ENCODE measurements at places on chromosomes 2 and 18. TPM values are rescaled to one million over a fixed set of nuclear protein-coding genes. Genes with fewer than 3 reads are reported as not detected.

The SCN7A gene
- 33.2 TPM for polyA plus RNA-seq

The FNDC4 gene
- 7.5 TPM for polyA plus RNA-seq

GRCh38 chr2:206160125-206160806, 571 bp downstream of the EEF1B2 start:
- DNase-seq, result no peak

GRCh38 chr18:11721720-11722119, 32.7 kb downstream of the GNAL start:
- no peak for DNase-seq

GRCh38 chr2:120109186-120110061, 96.5 kb downstream of the EPB41L5 start:
- no peak for DNase-seq

- no peak for DNase-seq
Measured at GRCh38 chr2:189104934-189105333, 74.6 kb downstream of the COL5A2 start.

DNA sequence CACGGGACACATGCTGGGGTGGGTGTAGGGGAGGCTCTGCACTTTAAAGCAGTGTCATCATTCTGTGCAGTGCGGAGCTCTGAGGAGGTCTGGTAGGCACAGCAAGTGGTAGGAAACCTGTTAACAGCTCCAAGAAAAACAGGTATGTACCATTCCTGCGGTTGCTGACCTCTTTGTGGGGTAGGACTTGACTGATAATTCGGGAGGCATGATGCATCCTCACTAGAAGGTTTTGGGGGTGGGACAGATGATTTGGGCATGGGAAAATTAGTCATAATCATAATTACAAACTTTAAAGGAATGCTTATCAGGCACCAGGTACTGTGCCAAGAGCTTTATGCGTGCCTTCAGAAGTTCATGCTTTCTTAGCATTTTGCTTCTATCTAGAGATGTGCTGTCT, 9.7 kb downstream of the DOK1 start:
- DNase-seq, result no peak

DNA sequence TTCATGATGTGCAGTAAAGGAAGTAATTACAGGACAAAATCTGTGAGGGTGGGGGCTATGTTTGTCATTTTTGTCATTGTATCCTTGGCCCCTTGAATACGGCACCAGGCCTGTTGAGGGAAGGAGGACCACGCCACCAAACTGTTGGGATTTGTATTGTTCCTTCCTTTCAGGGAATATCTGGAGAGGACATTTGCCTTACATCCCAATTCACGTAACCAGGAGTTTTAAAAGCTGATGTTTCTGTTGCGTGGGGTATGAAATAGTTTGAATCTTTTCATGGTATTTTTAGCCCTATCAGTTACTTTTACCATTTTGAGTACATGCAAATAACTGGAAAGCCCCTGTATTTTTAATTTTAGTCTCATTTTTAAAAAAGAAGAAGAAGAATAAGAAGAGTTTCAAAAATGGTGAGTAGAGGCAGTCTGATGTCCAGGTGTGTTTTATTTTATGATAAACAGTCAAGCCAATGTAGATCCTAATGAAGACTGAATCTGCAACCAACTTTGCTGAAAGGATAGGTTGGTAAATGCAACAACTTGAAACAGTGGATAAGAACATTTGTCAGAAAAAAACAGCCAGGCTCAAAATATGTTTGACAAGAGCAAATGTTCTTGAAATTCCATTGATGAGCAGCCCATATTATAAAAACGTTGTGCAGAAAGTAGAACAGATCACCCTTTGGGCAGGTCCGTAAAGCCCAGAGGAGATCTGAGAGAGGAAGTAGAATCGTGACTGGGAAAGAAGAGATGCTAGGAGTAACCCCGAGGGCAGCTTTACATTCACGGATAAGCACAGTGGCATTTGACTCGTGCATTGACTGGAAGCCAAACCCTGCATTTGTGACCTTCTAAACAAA, 54.5 kb downstream of the RASGRP3 start:
- DNase-seq, result no peak

- no peak for DNase-seq
Measured at GRCh38 chr2:230779126-230779525, 66.5 kb downstream of the CAB39 start.

- no peak for DNase-seq
Measured at GRCh38 chr18:47717257-47717656, 213.2 kb downstream of the SMAD2 start.
